GM18507 (cell line): ENCODE measurements at places on chromosomes 16 and 17.

- no peak for DNase-seq
Observed at GRCh38 chr17:70241071-70241470, 71.7 kb downstream of the KCNJ2 start.

- no peak for DNase-seq
Observed at GRCh38 chr16:64238571-64238970, 883.3 kb downstream of the CDH11 start.

- DNase-seq = no peak
Observed at GRCh38 chr17:63476854-63477479, at the start of gene ACE. Gene ACE, plus strand, starts transcription at chr17:63477061. Its CDS starts 34 bp downstream, at chr17:63477095.

DNA sequence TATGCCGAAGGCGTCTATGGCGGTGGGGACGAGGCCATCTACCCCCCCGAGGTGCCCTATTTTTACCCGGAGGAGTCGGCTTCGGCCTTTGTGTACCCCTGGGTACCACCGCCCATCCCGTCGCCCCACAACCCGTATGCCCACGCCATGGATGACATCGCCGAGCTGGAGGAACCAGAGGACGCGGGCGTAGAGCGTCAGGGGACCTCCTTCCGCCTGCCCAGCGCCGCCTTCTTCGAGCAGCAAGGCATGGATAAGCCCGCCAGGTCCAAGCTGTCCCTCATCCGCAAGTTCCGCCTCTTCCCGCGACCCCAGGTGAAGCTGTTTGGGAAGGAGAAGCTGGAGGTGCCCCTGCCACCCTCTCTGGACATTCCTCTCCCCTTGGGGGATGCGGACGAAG, 11.4 kb downstream of the MYO15A start:
- DNase-seq = no peak

DNA sequence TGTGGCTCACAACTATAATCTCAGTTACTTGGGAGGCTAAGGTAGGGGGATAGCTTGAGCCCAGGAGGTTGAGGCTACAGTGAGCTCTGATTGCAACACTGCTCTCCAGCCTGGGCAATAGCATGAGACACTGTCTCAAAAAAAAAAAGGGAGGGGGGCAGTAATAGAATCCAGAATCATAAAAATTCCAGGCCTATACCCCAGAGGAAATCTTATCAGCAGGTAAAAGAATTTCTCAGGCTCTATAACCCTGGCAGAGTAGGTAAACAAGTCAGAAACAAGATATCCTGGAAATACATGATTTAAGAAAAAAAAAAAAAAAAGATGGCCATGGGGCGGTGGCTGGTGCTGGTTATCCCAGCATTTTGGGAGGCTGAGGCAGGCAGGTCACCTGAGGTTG, 12.9 kb downstream of the SPAG9 start:
- no peak for DNase-seq

GRCh38 chr17:46135126-46135812, 58.0 kb downstream of the KANSL1 start:
- DNase-seq = no peak

DNA sequence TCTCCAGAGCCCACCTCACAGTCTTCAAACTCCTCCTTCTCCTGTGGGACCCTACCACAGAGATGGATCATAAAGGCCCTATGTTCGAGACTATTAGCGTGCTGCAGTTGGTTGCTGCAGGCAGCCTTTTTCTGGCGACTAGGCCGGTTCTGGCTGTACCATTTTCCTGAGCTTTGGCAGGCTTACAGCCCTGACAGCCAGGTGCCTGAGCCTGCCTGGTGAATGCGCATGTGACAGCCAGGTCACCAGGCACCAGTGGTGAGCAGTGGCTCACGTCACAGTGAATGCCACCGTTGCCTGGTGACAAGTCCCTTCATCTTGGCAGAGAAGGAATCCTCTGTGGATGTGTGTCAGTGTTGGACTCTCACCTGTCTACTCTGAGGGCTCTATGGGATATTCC, 978.8 kb downstream of the KCNJ18 start:
- DNase-seq = no peak

GRCh38 chr17:8141741-8142140, 10.5 kb downstream of the PER1 start:
- DNase-seq = no peak

DNA sequence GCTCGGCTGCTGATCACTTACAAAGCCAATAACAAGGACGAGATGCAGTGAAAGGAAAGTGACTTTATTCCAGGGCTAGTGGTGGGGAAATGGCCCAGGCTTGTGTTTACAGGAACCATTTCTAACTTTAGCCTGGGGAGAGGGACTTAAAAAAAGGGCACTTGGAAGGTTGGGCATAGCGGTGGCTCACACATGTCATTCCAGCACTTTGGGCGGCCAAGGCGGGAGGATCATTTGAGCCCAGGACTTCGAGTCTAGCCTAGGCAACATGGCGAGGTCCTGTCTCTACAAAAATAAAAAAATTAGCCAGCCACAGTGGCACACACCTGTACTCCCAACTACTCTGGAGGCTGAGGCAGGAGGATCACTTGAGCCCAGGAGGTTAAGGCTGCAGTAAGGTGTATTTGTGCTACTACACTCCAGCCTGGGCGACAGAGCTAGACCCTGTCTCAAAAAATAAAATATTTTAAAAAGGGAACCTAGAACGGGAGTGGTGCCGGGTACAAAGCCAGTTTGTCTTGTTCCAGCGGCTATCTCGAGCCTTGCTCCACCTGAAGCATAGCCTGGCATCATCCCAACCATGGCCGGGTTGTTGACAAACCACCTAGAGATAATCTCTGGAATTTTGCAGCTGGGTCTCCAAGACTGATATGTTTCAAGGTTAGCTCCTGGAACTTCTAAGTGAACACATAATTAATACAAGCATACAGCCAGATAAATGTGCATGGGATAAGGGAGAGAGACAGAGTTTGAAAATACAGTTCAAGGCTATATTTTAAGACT, 5.7 kb upstream of the TVP23A start:
- no peak for DNase-seq

GRCh38 chr16:5215901-5216300, 118.3 kb upstream of the EEF2KMT start:
- no peak for DNase-seq
